Fibroblast of the conjunctiva (primary cell): ENCODE measurements at places on chromosomes 3 and 15.

DNA sequence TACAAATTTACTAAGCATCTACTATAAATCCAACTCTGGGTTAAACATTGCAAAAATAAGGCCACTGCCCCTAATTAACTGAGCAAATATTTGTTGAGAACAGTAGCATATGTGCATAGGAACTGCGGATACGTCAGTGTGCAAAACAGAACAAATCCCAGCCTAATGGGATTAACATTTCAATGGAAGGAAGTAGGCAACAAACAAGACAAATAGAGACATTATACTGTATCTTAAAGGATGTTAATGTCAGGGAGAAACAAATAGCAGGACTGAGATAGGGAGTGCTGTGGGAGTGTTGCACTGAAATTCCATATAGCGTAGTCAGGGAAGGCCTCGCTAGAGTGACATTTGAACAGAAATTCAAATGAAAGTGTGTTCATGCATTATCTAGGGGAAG lies 89.7 kb upstream of the KCNAB1 start:
- DNase-seq, result no peak

- no peak for DNase-seq
Observed at GRCh38 chr3:42612928-42613327, 12.4 kb downstream of the NKTR start.

DNA sequence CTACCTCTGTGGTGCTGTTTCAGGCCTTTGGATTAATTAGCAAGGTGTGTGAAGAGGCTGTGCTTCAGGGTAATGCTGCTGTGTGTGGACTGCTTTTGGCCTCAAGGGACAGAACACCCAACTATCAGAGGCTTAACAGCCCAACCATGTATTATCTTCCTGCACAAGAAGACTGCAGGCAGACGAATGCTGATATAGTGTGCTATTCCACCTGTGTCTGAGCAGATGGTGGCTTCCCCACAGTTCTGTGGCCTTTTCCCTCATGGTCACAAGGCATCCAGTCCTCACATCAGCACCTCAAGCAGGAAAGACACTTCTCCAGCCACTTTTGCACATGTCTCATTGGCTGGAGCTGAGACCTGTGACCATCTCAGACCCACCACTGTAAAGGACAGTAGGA lies 76.6 kb downstream of the CHCHD6 start:
- no peak for DNase-seq

DNA sequence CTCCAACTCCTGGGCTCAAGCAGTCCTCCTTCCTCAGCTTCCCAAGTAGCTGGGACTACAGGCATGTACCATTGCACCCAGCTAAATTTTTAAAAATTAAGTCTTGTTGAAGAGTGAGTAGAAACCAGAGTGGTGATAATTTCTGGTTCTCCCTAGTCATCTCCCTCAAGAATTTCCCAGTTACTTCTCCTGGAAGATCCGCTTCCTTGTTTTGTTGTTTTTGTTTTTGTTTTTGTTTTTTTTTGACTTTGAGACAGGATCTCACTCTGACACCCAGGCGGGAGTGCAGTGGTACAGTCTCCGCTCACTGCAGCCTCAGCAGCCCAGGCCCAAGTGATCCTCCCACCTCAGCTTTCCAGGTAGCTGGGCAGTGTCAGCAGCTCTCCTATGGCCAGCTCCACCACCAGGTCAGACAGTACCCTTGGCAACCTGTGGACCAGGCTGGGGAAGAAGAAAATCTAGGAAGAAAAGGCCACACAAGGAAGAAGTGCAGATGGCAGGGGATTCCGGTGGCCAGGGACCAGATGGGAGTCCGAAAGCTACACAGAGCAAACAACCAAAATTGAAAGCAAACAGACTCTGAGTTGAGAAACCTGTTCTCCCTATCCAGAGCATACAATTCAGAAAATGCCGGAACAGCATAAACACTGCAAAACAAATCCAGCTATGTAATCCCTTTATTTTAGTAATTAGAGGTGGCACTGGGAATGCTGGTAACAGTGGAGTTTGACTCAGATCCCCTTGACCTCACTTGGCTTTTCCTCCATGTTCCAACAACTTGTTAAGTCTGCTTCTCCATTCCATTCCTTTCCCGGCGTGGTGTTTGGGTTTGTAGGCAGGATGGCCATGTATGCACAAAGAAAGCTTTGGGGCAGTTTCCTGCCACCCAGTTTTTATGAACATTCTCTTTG lies 266.6 kb upstream of the CTDSPL start:
- DNase-seq, result no peak

- no peak for DNase-seq
Observed at GRCh38 chr15:76195506-76196268, 115.6 kb downstream of the ETFA start.

- DNase-seq, result no peak
Observed at GRCh38 chr3:32545305-32545704, 25.4 kb downstream of the DYNC1LI1 start.

DNA sequence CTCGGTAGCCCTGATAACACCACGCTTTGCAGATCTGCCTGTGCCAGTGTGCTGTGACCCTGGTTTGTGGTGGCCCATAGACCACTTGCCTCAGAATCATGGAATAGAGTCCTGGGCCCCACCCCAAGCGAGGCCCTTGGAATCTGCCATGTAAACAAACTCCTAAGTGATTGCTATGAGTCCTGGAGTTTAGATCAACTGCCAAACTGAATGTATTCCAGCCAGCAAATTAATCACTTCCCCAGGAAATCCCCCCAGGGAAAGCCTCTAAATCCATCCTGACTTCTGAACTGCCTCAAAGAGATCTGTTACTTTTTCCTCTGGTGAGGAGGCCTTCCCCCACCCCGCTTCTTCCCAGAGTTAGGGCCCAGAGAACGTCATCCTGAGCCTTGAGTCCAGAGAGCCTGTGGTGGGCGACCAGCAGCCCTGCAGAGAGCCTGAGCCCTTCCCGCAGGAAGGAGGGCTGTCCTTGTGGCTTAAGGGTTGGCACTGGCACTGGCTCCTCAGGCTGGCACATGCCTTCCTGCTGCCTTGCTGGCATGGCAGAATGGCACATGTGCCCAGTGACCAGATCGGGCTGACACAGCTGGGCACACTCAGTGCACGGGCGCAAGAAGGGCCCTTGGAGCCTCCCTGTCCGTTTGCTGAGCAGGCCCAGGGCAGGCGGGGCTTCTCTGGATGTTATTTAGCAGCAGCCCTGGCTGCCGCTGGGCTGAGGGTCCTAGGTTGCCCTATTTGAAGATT lies 50.6 kb upstream of the PLXNA1 start:
- DNase-seq, result peak; percentile 16

DNA sequence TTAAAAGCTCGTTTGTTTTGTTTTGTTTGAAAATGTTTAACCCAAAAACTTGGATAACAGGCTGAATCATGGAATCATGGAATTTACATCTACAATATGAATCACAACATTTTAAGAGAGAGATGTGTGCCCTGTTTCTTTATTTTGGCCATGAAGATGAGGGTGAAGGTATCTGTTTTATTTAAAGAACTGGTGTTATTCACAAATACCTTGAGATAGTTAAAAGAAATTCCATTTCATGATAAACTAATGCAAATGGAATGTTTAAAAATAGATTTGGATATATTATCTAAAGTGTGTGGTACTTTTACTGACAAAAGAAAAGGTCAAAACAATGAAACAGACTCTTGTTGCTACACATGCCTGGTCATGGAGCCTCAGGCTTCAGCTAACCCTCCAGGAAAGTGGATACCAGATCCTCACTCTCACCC lies 486.0 kb upstream of the CFAP20DC start:
- DNase-seq, result no peak

DNA sequence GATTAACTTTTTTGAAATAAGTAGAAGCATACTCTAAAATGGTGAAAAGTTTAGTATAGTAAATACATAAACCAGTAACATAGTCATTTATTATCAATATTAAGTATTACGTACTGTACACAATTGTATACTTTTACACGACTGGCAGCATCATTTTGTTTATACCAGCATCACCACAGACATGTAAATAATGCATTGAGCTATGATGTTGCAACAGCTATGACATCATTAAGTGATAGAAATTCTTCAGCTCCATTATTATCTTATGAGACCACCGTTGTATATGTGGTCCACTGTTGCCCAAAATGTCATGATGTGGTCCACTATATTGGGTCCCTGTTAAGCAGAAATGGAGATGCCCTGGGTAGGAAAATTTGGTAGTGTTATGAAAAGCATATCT lies 51.3 kb downstream of the DRD3 start:
- no peak for DNase-seq
